GM13976 (cell line): ENCODE measurements at places on chromosomes 11 and 22.

- no peak for DNase-seq
Measured at GRCh38 chr11:61569701-61570100, 11.2 kb downstream of the SYT7 start.

DNA sequence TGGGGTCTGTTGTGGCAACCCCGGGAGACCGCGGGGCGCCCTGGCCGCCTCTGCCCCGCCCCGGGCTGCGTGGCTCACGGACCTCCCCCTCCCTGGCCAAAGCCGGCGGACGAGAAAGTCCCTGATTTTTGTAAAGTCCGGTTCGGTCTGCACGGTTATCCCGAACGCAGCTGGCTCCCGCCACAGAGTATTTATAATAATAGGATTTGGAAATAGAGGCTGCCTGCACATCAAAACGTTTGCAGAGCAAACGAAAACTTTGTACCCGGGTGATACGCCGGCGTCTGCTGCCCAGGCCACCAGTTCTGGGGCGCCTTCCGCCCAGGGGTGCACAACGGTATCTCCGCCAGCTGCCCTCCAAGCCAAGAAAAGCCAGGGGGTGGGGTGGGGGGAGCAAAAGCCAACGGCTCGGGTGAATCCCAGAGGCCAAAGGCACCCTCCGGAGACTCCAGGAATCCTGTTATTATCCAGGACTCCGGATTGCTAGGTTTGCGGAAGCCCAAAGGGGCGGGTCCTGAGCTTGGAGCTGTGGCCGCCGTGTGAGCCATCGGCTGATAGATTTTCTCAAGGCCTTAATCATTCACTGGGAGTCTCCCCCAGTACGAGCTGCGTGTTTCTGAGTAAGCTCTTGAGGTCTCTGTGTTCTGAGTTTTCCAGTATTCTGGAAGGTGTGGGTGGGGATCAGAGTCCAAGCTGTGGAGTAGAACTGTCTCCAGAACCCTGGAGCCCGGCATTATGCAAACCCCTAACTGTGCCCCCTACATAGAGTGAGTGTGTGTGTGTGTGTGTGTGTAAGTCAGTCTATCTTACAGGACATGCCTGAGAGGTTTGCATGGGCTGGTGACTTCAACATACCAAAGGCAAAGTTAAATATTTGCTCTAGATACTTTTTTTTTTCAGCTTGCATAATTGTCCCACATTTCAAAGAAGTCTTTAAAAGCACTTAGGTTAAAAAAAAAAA is 673 bp upstream of the SHANK2 start:
- DNase-seq, result no peak

- no peak for DNase-seq
Measured at GRCh38 chr22:29078036-29078868, 5.4 kb downstream of the KREMEN1 start.

DNA sequence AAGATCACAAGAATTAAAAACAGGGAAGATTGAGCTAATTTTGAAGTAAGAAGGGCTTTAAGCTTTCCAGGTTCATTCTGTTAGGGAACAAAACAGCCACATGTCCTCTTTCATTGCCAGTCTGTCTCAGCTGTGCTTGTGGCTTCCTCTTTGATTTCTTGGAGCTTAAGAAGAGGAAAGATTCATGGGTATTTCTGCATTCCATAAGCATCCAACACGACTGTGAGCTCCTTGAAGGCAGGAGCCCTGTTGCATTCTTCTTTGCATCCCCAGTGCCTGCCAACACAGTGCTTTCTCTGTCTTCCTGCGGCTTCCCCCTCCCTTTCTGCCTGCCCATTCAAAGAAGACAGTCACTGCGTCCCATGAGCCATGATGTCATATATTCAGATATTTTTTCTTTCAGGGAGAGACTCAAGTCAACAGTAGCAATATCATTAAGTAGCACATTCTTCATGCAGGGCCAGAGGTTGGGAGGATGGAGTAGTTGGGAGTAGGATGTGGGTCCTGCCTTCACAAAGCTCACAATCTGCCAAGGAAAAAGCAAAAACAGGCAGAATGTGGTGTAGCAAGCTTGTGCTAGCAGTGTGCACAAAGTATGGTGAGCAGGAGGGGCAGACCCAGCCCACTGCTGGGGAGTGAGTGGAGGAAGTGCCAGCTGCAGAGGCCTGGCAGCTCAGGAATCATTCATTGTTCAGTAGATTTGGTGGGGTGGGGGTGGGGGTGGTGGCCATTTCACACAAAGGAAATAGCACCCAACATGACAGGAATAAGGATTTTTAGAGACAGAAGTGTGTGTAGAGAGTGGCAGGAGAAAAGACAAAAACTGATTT is 162.1 kb upstream of the RASSF10 start:
- DNase-seq, result no peak

GRCh38 chr11:109945626-109946321 is 147.4 kb upstream of the ZC3H12C start:
- peak; percentile 37 for DNase-seq

DNA sequence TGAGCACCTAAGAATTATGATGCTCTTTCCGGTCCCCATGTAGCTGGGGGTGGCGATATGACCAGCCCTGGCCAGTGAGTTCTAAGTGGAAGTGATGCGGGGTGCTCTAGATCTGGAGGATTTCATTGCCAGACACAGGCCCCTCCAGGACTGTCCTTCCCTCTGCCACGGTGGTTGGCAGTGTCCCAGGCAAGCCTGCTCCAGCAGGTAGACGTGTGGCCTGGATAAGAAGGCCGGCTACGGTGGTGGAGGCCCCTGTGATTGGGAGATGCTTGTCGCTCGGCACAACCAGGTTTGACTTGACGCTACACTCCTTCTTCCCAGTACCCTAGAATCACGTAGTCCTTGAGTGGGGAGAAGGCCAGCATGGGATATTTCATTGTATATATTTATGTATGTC is 9.1 kb upstream of the ARHGAP8 start:
- no peak for DNase-seq

GRCh38 chr22:17982572-17983141 is 41.7 kb downstream of the MICAL3 start:
- no peak for DNase-seq

- peak; percentile 43 for DNase-seq
Measured at GRCh38 chr22:29313576-29314466, 1.7 kb downstream of the RASL10A start.

DNA sequence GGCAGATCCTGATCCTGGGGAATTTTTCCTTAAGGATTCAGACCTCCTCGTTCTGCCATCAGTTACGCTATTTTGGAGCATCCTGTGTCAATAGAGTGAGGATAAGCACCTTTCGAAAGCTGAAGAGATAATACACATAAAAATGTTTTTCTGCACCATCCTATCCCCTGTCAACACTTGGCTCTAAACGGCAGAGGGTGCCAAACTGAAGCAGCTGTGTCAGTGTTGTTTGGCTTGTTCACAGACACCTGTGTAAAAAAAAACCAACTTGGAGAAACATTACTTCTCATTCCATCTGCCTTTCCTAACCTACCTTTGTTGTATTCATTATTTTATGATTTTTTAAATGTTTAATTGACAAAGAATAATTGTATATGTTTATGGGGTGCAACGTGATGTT is 417.0 kb upstream of the DDI1 start:
- no peak for DNase-seq

- DNase-seq, result no peak
Measured at GRCh38 chr22:25447067-25447685, 117.3 kb upstream of the GRK3 start.

GRCh38 chr11:104433751-104434150 is 269.8 kb upstream of the PDGFD start:
- no peak for DNase-seq

DNA sequence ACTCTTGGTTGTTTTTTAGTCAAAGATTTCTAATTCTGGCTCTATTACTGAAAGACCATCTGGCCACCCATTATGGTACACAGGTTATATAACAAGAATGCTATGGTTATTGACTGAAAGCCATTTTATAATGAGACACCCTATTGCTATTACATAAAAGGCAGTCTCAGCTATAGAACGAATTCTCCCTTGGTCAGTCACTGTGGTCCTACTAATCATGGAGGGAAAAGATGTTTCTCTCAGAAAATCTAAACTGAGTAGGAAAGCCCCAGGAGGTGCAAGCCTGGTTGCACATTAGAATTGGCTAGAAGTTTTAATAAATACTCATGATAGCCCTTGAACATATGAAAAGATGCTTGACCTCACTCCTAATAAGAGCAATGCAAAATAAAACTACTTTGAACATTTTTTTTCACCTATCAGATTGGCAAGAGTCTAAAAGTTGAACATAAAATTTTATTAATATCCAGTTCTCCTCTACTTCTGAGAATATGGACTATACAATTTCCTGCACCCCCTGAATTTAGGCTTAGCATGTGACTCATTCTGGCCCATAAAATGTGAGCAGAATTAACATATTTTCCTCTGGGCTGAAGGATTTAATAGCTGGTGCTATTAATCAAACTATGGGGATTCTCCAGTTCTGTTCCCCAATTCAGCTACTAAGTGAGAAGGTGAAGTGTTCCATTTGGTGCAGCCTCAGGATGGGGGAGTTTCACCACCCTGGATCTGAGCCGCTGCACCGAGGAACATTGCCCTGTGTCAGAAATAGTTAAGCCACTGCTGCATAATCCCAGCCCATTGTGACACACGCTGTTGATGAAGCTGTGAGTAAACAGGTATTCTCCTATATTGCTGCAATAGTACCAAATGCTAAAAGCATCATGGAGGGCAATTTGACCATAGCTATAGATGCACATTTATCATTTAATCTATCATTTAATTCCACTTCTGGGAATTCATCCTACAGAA is 11.5 kb upstream of the CRKL start:
- no peak for DNase-seq

GRCh38 chr11:126464796-126465195 is 109.3 kb downstream of the ST3GAL4 start:
- DNase-seq, result no peak

DNA sequence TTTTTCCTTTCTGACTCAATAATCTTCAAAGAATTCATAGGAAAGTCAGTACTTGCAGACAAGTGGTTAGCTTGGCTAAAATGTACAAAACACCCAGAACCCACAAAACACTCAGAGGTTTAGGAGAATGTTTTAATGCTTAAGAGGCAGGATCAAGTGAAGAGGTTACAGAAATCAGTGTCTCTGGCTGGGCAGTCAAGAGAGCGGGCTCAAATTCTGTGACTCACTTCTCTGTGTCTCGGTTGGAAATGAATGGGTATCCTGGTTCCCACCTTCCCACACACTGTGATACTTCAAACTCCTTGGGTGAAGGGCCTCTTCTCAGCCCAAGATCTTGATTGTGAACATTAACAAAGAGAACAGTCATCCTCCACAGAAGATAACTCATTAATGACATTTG is 3.8 kb downstream of the MPEG1 start:
- no peak for DNase-seq

GRCh38 chr22:19179497-19180048 is 1.0 kb upstream of the SLC25A1 start:
- peak; percentile 88 for DNase-seq

- no peak for DNase-seq
Measured at GRCh38 chr11:132158091-132158490, 787.7 kb downstream of the NTM start.

- no peak for DNase-seq
Measured at GRCh38 chr11:133579165-133580031, 47.1 kb upstream of the OPCML start.

- DNase-seq, result no peak
Measured at GRCh38 chr11:86803136-86804045, 3.0 kb downstream of the PRSS23 start.
